ENCODE measurements at places on chromosomes 6 and 20.
A peak's percentile ranks its signal among the peaks of the same experiment; 100 is the strongest.

- no peak for DNase-seq
These were observed 30.8 kb downstream of the SLC2A10 start for GRCh38 chr20:46740214-46740609.

DNA sequence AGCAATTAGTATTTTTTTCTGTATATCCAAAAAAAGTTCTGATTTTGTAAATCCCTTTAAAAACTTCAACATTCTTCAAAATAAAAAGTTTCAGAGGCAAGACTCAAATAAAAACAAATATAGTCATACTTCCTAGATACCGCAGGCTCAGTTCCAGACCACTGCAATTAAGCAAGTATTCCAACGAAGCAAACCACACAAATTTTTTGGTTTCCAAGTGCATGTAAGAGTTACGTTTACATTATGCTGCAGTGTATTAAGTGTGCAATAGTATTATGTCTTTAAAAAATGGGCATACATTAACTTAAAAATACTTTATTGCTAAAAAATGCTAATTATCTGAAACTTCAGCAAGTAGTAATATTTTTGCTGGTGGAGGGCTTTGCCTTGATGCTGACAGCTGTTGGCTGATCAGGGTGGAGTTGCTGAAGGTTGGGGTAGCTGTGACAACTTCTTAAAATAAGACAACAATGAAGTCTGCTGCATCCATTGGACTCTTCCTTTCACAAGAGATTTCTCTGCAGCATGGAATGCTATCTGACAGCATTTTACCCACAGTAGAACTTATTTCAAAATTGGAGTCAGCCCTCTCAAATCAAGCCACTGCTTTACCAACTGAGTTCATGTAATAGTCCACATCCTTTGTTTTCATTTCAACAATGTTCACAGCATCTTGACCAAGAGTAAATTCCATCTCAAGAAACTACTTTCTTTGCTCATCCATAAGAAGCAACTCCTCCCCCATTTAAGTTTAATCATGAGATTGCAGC, 46.0 kb downstream of the PHIP start:
- DNase-seq = peak; percentile 75

DNA sequence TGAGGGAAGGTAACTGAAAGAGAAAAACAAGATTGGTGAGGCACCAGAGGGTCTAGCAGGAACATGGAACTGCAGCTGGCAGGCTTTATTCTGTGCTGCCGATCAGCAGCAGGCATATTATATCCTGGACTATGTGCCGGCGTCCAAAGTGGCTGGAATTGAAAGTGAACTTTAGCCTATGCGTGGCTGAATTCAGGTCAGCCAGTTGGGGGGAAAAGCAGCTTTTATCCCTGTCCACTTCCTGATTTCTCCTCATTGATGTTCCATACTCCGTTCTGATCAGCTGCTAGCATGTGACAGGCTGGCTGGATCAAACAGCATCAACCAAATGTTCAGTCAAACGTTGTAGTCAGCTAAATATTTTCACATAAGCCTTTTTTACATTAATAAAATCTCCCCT, 99.0 kb downstream of the CAP2 start:
- DNase-seq = no peak

- DNase-seq = no peak
These were observed 291.4 kb downstream of the QKI start for GRCh38 chr6:163705923-163706322.

GRCh38 chr6:73085443-73085871, 139.8 kb downstream of the KHDC1L start:
- DNase-seq = no peak

GRCh38 chr20:54343099-54343498, 132.3 kb upstream of the DOK5 start:
- no peak for DNase-seq

DNA sequence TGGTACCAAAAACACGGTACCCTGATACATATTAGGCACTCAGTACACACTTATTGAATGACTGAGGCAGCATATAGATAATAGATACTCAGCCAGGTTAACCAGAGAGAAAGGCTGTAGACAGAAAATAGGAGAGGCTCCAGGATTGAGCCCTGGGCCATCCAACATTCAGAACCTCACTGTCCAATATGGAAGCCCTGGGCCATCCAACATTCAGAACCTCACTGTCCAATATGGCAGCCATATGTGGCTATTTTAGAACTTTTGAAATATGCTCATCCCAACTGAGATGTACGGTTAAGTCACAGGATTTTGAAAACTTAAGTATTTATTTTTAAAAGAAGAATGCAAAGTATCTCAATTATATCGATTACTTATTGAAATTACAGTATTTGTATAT, 142.5 kb upstream of the ID4 start:
- no peak for DNase-seq

DNA sequence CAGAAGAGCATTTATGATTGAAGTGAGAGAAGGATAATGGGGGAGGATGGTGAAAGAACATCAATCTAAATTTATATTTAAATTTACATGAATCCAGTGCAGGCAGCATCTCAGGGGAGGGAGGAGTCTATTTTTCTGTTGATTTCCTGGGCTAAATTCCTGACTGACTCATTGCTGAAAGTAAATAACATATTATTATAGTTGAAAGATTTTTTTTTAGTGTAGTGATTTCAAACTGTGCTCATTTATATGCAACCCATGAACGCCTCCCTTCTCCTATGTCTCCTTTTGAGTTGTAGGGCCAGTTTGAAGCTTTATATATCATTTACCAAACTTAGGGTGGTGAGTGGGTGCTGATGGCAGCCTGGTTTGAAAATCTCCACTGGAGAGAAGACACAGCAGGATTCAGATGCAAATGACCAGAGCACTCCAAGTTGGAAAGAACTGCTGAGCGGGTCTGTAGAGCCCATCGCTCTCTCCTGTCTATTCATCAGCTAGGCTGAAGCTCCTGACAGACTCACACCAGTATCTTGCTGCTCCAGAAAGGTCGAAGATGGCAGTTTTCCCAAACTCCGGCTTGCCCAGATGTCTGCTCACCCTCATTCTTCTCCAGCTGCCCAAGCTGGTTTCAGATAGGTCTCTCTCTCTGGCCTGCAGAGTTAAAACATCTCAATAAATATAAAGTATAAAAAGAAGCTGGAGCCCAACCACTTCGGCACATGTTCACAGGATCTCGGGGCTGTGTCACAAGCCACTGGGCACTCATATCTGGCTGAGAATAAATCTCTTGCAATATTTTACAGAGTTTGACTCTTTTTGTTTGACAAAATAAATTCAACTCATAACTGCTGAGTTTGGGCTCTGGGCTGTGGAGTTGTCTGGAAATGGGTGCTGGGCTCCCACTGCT, 18.3 kb downstream of the BTN2A1 start:
- peak; percentile 31 for DNase-seq

- peak; percentile 21 for DNase-seq
These were observed 135.6 kb downstream of the HIVEP1 start for GRCh38 chr6:12147557-12148316.

- no peak for DNase-seq
These were observed 12.0 kb downstream of the CEBPB start for GRCh38 chr20:50202677-50203076.

- peak; percentile 58 for DNase-seq
These were observed 66.6 kb upstream of the CTNNBL1 start for GRCh38 chr20:37627060-37627766.

GRCh38 chr20:58359441-58359840, 29.6 kb upstream of the VAPB start:
- DNase-seq = peak; percentile 55

GRCh38 chr6:52545406-52546119, 31.3 kb downstream of the TRAM2 start:
- no peak for DNase-seq

DNA sequence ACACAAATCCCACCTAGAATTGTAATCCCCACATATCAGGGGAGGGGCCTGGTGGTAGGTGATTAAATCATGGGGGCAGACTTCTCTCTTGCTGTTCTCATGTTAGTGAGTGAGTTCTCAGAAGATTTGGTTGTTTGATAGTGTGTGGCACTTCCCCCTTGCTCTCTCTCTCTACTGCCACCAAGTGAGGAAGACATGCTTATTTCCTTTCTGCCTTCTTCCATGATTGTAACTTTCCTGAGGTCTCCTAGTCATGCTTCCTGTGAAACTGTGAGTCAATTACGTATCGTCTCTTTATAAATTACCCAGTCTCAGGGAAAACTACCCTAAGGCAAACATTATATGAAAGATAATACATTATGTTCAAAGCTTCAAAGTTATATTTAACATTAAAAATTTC, 1297.5 kb upstream of the CITED2 start:
- peak; percentile 4 for DNase-seq

DNA sequence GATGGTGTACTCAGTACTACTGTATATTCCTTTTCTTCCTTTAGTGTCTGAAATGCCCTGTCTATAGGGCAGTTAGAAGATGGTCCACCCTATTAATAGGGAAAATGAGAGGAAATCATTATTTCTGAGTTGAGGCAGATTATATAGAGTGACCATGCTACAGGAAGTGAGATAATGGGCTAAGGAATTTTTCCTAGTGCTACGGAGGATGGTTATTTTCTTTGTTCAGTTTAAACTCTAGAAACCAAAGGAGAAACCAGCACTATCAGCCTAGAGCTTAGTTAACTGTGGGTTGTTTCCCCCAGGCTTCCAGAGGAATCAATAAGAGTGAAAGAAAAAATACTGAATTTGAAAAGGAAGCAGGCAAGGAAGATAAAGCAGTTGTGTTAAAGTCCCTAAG, 474 bp downstream of the TSBP1 start:
- no peak for DNase-seq

DNA sequence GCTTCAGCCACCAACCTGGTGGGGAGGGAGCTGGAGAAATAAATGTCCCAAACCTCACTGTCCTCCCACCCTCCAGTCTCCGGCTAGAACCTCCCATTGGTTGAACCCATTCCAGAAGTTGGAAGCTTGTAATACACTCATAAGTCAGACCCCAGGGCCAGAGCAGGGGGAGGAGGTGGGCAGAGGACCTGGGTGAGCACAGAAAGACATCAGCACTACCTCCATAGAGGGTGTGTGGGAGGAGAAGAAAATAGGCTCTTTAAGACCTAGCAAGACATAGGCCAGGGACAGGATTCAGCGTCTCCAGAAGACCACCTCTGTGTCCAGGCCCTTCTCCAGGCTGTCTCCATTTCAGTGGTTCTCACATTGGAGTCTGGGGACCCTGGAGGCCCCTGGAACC, 73.3 kb upstream of the TOP1 start:
- DNase-seq = no peak

DNA sequence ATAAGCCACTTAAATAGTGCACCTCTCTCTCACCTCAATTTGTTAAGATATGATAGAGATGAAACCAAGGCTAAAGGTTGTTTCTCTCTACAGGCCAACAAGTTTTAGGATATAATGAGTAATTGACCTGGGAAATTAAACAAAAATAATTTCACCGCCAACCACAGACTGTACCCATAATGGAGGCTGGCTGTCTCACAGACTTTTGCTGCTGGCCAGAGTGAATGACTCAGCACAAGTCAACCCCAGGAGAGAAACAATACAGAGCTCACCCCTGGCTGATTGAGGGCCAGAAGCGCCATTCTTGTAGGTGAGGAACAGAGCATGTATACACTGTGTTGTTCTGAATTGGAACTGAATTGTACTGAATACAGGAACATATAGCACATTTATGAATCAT, 99.9 kb downstream of the CAP2 start:
- peak; percentile 50 for DNase-seq

DNA sequence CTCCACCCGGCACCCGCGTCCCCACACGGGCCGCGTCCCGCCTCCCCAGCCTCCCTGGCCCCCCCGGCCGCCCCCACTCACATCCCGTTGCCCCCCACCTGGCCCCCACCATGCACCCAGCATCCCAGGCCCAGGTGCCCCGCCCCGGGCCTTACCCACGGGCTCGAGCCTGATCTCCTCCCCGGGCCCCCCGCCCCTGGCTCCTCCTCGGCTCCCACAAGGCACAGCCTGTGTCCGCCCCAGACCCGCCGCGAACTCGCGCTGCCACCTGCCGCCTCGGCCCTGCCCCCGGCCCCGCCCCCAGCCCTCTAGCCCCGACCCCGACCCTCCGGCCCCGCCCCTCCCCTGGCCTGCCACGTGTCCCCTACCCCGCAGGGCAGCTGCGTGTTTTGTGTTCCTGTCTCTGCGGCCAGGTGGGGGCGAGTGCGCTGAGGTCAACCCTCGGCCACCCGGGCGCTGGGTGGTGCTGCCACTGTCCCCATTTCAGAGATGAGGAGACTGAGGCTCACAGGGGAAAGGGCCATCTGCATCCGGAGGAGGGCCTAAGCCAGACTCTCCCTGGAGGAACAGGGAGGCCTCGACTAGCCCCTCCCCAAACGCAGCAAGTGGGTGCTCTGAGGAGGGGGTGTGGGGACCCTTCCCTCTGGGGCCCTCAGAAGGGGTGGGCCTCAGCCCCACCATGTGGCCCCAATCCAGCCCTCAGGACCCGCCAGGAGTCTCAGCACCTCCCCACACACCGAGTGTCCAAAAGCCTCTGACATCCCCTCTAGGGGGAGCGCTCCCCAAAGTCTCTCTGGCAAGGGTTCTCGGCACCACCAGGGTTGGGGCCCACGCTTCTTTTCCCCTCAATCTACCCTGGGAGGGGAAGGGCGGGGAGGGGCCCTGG, 99.8 kb downstream of the TAF4 start:
- no peak for DNase-seq

GRCh38 chr6:44624226-44624625, 236.7 kb downstream of the CDC5L start:
- DNase-seq = no peak

DNA sequence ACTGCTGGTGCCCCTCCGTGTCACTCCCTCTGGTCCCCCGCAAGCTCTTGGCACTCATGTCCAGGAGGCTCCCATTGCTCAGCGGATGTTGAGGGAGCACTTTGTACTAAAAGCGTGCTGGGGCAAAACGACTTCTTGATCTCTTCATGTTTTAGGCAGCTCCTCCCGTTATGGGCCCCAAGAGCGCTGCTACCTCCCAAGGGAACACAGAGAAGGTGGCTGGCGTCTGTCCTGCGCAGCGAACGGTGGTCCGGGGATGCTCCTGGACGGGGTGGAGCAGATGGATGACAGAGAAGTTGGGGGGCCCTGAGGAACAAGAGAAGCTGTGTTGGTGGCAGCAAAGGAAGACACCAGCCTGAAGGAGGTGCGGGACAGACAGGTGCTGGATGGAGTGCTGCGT, 99.8 kb downstream of the TMEM242 start:
- DNase-seq = no peak

GRCh38 chr6:5570641-5571040, 309.3 kb downstream of the FARS2 start:
- no peak for DNase-seq

- DNase-seq = peak; percentile 46
These were observed 665 bp downstream of the FASTKD5 start for GRCh38 chr20:3158968-3159431.

Data from amniotic epithelial cell (primary cell).